ENCODE measurements at places on chromosomes 6 and 20. TPM values are rescaled to one million over a fixed set of nuclear protein-coding genes. Genes with fewer than 3 reads are reported as not detected.

The RAB32 gene
- 4.3 TPM for total RNA-seq

The ZNF831 gene
- 0.23 TPM for total RNA-seq

The MOCS3 gene
- total RNA-seq, result 2.1 TPM

The GRM1 gene
- 0.05 TPM for total RNA-seq

The PM20D2 gene
- 8.2 TPM for total RNA-seq

The PNPLA1 gene
- 0.12 TPM for total RNA-seq

DNA sequence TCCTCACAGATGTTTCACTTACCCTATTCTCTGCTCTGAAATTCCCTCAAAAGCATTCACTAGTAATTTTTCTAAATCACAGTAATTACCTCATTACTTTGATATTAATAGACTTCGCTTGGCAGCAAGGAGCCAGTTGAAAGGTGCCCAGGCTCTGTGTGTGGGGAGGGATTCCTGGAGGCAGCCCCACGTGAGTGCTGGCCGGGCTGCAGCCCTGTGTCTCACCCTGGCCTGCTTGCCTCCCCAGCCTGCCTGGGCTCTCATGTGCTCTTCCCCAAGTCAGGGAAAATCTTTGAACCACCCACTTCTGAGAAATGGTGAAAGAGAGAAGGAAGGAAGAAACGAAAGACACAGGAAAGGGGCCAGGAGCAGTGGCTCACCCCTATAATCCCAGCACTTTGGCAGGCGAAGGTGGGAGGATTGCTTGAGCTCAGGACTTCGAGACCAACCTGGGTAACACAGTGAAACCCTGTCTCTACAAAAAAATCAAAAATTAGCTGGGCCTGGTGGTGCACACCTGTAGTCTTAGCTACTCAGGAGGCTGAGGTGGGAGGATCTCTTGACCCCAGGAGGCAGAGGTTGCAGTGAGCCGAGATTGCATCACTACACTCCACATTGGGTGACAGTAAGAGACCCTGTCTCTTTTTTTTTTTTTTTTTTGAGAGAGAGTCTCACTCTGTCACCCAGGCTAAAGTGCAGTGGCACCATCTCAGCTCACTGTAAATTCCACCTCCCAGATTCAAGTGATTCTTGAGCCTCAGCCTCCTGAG is 20.0 kb upstream of the SNTA1 start:
- no peaks in the 10 kb centered on the region for H3K36me3 ChIP-seq
- H3K4me3 ChIP-seq, result no peak overlapping the region
- no peak overlapping the region for H3K27ac ChIP-seq
- no peaks in the 10 kb centered on the region for H3K27me3 ChIP-seq
- H3K4me1 ChIP-seq, result no peaks in the 10 kb centered on the region
- DNase-seq, result no peak

DNA sequence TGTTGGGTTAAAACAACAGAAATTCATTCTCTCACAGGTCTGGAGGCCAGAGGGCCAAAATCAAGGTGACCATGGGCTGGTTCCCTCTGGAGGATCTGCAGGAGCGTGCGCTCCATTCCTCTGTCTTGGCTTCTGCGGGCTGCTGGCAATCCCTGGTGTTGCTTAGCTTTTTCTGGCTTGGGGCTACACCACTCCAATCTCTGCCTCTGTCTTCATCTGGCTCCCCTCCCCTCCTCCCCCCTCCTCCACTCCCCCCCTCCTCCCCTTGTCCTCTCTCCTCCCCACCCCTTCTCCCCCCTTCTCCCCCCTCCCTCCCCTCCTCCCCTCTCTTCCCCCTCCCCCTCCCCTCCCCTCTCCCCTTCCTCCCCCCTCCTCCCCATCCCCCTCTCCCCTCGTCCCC is 321.3 kb upstream of the ARID1B start:
- H3K27ac ChIP-seq, result no peak overlapping the region
- no peaks in the 10 kb centered on the region for H3K4me1 ChIP-seq
- H3K4me3 ChIP-seq, result no peak overlapping the region
- no peak for DNase-seq
- no peaks in the 10 kb centered on the region for H3K27me3 ChIP-seq
- H3K36me3 ChIP-seq, result no peaks in the 10 kb centered on the region

- no peaks in the 10 kb centered on the region for H3K36me3 ChIP-seq
- no peak overlapping the region for H3K27ac ChIP-seq
- no peak overlapping the region for H3K4me3 ChIP-seq
- H3K27me3 ChIP-seq, result no peaks in the 10 kb centered on the region
Measured at GRCh38 chr6:157157258-157157657, 166.1 kb downstream of the TMEM242 start.

DNA sequence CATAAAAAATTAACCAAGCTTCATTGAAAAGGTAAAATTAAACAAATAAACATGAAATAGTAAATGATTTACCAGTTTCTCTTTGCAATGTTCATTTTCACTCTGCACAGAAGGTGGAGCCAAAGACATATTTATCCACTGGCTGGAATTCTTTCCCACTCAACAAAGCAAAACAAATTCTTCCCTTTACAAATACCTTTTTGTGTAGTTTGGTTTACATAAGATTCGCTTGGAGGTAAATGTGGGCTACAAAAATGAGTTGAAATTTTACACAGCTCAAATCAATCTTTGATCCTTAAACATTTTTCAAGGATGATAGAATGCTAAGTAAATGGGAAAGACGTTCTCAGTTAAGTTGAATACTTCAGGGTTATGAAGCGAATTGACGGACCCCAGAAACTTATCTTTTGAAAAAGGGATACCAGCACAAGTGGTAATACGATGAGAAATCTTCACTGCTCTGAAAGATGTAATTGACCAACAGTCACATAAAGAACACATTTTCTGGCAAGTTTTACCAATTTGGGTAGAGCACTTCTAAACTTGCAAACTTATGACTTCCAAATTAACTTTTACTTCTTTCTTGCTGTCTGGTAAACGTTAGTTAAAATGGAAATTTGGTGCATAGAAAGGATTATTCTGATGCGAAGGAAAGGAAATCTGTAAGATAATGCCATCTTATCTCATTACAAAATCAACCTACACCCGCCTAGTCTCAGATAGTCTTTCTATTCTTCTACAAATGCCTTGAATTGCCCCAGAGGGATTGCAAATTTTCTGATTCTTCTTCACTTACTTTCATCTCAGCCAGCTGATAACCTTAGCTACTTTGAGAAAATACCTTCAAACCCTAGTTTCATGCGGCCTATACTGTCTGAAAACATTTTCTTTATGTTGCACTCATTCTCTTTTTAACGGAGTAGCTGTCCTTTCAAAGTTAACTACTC is 4.7 kb upstream of the GJA1 start:
- no peaks in the 10 kb centered on the region for H3K36me3 ChIP-seq
- H3K4me3 ChIP-seq, result no peak overlapping the region
- DNase-seq, result no peak
- H3K27me3 ChIP-seq, result no peaks in the 10 kb centered on the region

- no peaks in the 10 kb centered on the region for H3K4me1 ChIP-seq
- H3K27me3 ChIP-seq, result no peaks in the 10 kb centered on the region
- no peak overlapping the region for H3K27ac ChIP-seq
- DNase-seq, result no peak
- no peaks in the 10 kb centered on the region for H3K36me3 ChIP-seq
Measured at GRCh38 chr20:47791084-47791599, 5.9 kb upstream of the SULF2 start.

- no peak overlapping the region for H3K27ac ChIP-seq
- no peak overlapping the region for H3K4me3 ChIP-seq
- H3K27me3 ChIP-seq, result no peaks in the 10 kb centered on the region
- H3K36me3 ChIP-seq, result no peaks in the 10 kb centered on the region
- no peak for DNase-seq
Measured at GRCh38 chr6:42502990-42503389, 51.3 kb upstream of the TRERF1 start.

- no peak overlapping the region for H3K27ac ChIP-seq
- H3K27me3 ChIP-seq, result no peaks in the 10 kb centered on the region
- no peak overlapping the region for H3K4me3 ChIP-seq
- H3K4me1 ChIP-seq, result peaks cover 35% of the 10 kb centered on the region
- H3K36me3 ChIP-seq, result no peaks in the 10 kb centered on the region
Measured at GRCh38 chr6:20577173-20577688, 43.0 kb downstream of the CDKAL1 start.

DNA sequence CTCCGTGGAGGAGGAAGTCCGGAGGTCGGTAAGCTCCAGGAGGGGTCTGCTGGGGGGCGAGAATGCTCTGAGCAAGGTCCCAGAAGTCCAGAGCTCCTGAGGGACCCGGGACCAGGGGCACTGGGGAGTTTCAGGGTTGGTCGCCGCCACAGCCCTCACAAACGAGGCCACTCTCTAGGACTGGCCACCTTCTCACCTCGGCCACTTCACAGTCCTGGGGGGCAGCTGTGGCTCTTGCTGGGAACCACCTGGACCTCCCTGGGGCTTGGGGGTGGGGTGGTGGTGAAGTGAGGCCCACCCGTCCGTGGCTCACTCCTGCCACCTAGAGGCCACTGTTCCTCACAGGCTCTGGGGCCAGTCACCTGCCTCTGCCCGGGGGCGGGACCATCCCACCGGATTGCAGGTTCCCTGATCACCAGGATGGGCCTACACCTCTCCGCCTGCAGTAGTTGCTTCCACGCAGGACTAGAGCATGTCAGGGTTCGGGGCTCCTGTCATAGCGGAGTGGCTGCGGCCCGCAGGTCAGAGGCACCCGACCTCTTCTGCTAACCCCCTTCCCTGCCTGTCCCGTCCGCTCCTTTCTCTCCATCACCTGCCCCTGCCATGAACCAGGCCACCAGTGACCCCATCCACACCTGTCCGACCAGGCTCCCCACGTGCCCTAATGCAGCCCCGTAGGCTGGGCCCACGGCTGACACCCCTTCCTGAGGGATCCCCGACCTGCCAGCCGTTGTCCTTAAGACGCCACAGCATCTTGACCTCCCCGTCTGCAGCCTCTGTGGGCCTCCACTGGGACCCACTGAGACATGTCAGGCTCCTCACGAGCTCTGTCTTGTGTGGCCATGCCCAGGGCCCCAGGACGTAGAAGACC is 5.1 kb upstream of the TCEA2 start:
- H3K4me1 ChIP-seq, result peaks cover 4% of the 10 kb centered on the region
- no peak overlapping the region for H3K4me3 ChIP-seq
- no peaks in the 10 kb centered on the region for H3K27me3 ChIP-seq
- H3K27ac ChIP-seq, result no peak overlapping the region
- DNase-seq, result peak; percentile 66

DNA sequence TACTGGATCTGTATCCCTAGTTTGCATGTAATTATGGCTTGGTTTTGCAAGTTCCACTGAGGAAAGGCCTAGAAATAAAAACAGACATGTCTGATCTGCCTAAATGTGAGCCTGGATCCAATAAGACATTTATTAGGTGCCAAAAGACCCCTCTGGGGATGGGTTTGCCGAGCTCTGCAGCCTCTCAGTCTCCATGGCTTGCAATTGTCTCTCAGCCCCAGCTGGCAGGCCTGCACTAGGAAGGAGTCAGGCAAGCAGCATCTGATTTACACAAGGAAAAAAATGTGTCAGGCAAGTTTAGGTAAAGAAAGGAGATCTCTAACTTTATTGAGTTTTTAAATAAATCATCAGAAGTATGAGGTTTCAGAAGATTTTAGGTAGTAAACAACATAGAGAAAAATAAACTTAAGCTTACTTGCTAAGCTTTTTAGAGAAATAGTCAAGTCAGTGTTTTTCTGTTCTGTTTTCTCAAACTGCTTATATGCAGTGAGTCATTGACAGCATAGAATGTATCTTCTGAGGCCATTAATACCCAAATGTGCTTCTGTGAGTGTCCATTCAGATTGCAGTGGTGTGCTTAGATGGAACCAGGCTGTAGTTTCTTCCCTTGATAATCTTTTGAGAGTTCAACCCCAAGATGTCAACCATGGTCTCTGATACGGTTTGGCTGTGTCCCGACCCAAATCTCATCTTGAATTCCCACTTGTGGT is 121.0 kb downstream of the FHL5 start:
- no peak overlapping the region for H3K27ac ChIP-seq
- no peak overlapping the region for H3K4me3 ChIP-seq
- H3K27me3 ChIP-seq, result no peaks in the 10 kb centered on the region
- no peaks in the 10 kb centered on the region for H3K4me1 ChIP-seq
- no peak for DNase-seq

DNA sequence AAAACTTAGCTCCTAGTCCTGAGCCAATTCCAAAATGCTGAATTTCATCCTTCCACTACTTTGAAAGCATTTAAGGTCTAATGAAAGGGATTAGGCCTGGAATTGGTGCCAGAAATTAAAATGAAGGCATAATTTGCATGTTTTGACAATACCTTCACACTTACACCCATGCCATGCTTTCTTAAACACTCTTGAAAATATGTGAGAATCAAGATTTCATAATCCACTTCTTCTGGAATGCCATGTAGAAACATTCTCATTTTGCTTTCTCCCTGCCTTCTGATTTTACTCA is 77.1 kb downstream of the ANKEF1 start:
- no peak for DNase-seq
- H3K4me1 ChIP-seq, result peaks cover 24% of the 10 kb centered on the region
- H3K36me3 ChIP-seq, result no peaks in the 10 kb centered on the region
- H3K27ac ChIP-seq, result peak overlapping the region; percentile 68
- no peak overlapping the region for H3K4me3 ChIP-seq

DNA sequence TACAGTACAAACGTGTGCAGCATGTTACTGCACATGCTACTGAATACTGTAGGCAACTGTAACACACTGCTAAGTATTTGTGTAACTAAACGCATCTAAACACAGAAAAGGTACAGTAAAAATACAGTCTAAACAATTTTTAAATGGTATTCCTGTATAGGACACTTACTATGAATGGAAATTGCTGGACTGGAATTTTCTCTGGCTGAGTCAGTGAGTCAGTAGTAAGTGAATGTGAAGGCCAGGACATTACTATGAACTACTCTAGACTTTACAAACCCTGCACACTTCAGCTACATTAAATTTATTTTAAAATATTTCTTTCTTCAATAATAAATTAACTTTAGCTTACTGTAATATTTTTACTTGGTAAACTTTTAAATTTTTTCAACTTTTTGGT is 225.0 kb upstream of the TENT5A start:
- H3K27ac ChIP-seq, result no peak overlapping the region
- no peaks in the 10 kb centered on the region for H3K4me1 ChIP-seq
- H3K4me3 ChIP-seq, result no peak overlapping the region

DNA sequence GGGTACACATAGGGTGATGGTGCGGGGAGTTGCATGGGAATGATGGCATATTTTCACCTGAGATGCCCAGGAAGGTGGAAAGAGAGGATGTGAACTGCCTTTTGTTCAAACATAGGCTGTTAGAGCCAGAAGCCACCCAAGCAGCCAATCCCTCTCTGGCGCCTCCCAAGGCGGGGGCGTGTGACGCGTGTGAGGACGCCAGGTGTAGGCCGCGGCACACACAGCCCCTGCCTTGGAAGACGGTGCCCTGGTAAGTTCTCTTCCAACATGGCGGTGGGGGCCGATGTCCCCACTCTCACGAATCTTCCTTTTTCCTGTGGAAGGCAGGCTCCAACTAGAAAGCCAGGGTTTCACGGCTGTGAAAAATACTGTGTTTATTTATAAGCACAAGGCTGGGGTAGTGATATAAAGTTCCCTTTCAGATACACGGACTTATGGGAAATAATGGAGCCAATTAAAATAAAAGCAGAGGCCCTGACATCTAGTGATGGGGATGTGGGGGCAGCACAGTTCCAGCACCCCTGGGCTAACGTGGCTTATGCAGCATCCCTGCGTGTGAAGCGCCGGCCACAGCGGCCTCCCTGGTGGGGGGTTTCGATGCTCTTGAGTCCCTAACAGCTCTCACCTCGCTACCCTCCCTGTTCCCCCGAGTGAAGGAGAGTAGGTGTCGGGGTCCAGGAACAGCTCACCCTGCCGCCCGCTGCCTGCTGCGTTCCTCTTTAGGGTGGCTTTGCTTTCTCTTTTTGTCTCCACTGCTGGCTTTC is 28.3 kb downstream of the CDH4 start:
- H3K4me3 ChIP-seq, result no peak overlapping the region
- DNase-seq, result no peak
- H3K27ac ChIP-seq, result no peak overlapping the region
- no peaks in the 10 kb centered on the region for H3K27me3 ChIP-seq
